ENCODE measurements at places on chromosomes 3 and 15. TPM values are rescaled to one million over a fixed set of nuclear protein-coding genes. Genes with fewer than 3 reads are reported as not detected.

DNA sequence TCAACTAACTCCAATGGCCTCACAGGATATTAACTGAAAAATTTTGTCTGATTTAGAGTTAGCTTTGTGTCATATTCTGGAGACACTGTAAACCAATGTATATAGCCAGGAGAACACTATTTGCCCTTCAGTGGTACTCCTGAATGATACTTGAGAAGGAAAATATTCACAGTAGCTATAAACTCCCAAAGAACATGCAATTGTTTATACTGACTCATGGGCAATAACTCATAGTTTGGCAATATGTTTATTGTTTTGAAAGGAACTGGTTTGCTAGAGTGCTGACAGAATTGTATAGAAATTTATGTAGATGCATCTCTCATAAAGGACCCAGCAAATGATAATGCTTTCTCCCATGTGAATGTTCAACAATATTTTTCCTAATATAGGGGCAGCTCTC, 537.6 kb downstream of the PLOD2 start:
- no peaks in the 10 kb centered on the region for H3K36me3 ChIP-seq
- no peaks in the 10 kb centered on the region for H3K4me1 ChIP-seq
- H3K4me3 ChIP-seq: no peak overlapping the region
- H3K27me3 ChIP-seq: no peaks in the 10 kb centered on the region
- no peak overlapping the region for H3K27ac ChIP-seq

GRCh38 chr15:41893422-41894250, at the start of gene SPTBN5:
SPTBN5 (minus strand) TSS chr15:41894053; CDS start chr15:41893497, 556 bp downstream.
- H3K4me1 ChIP-seq: peaks cover 20% of the 10 kb centered on the region
- peak within 1 kb of the TSS; percentile 58 for H3K4me3 ChIP-seq
- H3K27me3 ChIP-seq: no peaks in the 10 kb centered on the region
- no peaks in the 10 kb centered on the region for H3K36me3 ChIP-seq
- H3K27ac ChIP-seq: peak within 1 kb of the TSS; percentile 73

DNA sequence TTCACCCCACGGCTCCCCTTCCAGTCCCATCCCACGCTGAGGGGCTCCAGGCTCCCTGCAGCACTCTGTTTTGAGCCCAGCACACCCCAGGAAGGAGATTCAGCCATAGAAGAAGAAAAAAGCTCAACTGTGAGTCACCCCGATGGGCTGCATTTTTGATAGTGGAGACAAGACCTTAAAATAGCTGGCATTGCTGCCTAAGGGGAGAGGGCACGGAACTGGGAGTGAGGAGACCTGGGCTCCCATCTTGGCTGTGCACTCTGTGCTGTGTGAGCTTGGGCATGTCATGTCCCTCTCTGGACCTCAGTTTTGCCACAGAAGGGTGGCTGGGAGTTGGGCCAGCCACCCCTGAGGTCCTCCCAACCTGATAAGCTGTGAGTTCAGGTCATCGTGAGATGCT, 57.2 kb upstream of the SMAD6 start:
- no peaks in the 10 kb centered on the region for H3K36me3 ChIP-seq
- no peak overlapping the region for H3K4me3 ChIP-seq
- no peaks in the 10 kb centered on the region for H3K27me3 ChIP-seq

DNA sequence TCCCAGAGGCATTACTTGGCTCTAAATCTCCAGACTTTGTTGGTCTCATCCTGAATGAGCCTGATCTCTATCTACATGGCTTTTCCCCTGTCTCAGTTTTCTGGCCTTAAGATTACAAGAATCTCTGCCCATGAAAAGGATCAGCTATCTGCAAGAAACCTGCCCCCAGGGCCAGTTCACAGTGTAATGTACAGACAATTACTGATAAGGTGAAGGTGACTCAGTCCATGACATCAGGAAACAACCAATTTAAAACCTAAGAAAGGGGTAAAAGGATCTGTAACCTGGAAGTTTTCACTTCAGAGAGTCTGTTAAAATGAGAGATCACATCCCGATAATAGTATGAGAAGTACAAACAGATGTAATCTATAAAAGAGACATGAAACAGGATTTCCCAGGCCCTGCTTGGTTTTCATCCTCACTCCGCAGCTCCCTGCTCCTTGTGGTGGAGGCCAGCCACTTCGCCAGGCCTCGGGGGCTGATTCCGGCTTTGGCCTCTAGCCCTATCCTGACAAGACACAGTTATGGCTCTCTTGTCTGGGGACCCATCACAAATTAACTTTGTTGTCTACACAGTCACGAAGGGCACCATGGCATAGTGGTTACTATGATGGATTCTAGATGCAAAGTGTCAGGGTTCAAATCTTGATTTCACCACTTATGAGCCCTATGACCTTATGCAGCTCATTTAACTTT, 136.9 kb downstream of the THSD4 start:
- H3K27me3 ChIP-seq: no peaks in the 10 kb centered on the region
- no peak for DNase-seq
- H3K36me3 ChIP-seq: no peaks in the 10 kb centered on the region
- no peak overlapping the region for H3K27ac ChIP-seq

Gene GOLGA8Q
- total RNA-seq: 15.8 TPM

Gene SEMA3F
- 35.1 TPM for total RNA-seq

Gene ITPKA
- total RNA-seq: not detected

DNA sequence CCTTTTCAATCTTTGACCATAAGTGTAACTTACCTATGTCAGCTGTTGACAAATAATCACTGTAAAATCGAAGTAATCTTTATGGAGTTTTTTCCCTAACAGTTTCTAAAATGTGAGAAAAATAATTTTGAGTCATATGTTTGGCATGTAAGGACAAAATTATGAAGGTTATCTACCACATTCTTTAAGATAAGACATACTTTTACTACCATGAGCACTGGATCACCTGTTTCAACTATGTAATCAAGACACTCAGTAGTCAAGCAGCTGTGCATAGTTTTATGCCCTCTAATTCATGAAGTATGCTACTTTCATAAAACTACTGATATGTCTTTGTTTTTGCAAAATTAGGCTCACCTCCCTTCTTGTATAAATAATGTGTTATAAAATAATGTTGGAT, 12.1 kb downstream of the FGF7 start:
- H3K27ac ChIP-seq: no peak overlapping the region
- no peaks in the 10 kb centered on the region for H3K27me3 ChIP-seq
- no peak overlapping the region for H3K4me3 ChIP-seq
- H3K4me1 ChIP-seq: peaks cover 13% of the 10 kb centered on the region

Gene MON1A
- total RNA-seq: 17.4 TPM

GRCh38 chr15:49815950-49816349, 195.1 kb downstream of the DTWD1 start:
- H3K27ac ChIP-seq: no peak overlapping the region
- H3K27me3 ChIP-seq: no peaks in the 10 kb centered on the region
- H3K36me3 ChIP-seq: no peaks in the 10 kb centered on the region
- no peak overlapping the region for H3K4me3 ChIP-seq
- peaks cover 6% of the 10 kb centered on the region for H3K4me1 ChIP-seq
- DNase-seq: no peak

DNA sequence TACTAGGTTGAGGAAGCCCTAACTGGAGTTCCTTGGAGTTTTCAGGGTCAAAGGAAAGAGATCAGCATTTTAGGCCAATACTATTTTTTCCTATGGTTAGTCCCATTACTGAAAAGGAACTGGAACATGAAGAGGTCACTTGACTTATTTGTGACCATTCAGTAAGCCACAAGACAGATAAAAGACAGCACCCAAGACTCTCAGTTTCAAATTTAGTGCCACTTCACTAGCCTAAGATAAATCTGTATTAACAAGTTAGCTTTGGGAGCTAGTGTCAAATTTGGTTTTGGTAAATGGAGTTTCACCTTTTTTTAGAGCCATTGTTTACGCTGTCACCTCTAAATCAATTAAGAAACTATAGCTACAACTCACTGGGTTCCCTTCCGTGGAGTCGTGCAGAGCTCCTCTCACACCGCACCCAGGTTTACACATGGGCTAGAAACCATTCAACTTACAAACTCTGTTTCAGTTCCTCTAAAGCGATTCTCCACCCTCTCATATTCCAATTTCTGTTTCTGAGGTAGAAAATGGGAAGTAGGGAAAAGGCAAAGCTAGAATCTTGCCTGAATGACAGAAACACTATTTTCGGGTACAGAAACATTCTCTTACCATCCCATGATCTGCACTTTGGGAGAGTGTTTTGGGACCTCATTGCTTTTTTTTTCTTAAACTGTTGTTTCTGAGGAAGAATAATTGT, 14.4 kb downstream of the CCDC32 start:
- peaks cover 8% of the 10 kb centered on the region for H3K36me3 ChIP-seq
- DNase-seq: no peak
- H3K27ac ChIP-seq: no peak overlapping the region
- no peak overlapping the region for H3K4me3 ChIP-seq
- no peaks in the 10 kb centered on the region for H3K27me3 ChIP-seq

Gene ZKSCAN7
- 5.4 TPM for total RNA-seq

- no peaks in the 10 kb centered on the region for H3K36me3 ChIP-seq
- H3K27ac ChIP-seq: no peak overlapping the region
- H3K4me3 ChIP-seq: no peak overlapping the region
Measured at GRCh38 chr15:51416129-51416528, 74.7 kb downstream of the GLDN start.

DNA sequence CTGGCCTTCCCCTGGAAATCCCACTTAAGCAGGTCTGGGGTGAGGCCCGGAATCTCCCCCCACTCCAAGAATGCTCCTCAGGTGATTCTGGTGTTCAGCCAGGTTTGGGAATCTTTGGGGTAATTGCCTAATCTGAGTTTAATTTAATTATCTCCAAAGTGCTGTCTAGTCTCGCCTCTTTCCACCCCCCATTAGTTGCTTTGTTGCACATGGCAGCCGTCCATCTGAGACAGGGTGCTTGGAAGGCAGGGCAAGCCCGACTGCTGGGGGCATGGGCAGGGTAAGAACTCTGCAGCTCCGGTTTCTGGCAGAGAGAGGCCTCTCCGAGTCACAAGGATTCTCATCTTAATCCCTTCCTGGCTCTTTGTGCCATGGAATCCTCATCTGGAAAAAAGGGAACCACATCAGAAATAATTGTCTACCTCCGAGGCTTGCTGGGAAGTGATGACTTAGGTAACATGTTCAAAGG, 15.0 kb downstream of the IL17RD start:
- no peaks in the 10 kb centered on the region for H3K27me3 ChIP-seq
- H3K36me3 ChIP-seq: no peaks in the 10 kb centered on the region
- H3K4me1 ChIP-seq: peaks cover 9% of the 10 kb centered on the region
- no peak overlapping the region for H3K4me3 ChIP-seq
- DNase-seq: no peak

- no peaks in the 10 kb centered on the region for H3K36me3 ChIP-seq
- no peak for DNase-seq
- H3K27me3 ChIP-seq: no peaks in the 10 kb centered on the region
Measured at GRCh38 chr3:175434561-175434960, 575.4 kb downstream of the NAALADL2 start.

Gene IL17RE
- total RNA-seq: 5.7 TPM

- no peaks in the 10 kb centered on the region for H3K4me1 ChIP-seq
- no peak for DNase-seq
- H3K27me3 ChIP-seq: no peaks in the 10 kb centered on the region
Measured at GRCh38 chr15:77781946-77782240, 149.2 kb upstream of the LINGO1 start.

DNA sequence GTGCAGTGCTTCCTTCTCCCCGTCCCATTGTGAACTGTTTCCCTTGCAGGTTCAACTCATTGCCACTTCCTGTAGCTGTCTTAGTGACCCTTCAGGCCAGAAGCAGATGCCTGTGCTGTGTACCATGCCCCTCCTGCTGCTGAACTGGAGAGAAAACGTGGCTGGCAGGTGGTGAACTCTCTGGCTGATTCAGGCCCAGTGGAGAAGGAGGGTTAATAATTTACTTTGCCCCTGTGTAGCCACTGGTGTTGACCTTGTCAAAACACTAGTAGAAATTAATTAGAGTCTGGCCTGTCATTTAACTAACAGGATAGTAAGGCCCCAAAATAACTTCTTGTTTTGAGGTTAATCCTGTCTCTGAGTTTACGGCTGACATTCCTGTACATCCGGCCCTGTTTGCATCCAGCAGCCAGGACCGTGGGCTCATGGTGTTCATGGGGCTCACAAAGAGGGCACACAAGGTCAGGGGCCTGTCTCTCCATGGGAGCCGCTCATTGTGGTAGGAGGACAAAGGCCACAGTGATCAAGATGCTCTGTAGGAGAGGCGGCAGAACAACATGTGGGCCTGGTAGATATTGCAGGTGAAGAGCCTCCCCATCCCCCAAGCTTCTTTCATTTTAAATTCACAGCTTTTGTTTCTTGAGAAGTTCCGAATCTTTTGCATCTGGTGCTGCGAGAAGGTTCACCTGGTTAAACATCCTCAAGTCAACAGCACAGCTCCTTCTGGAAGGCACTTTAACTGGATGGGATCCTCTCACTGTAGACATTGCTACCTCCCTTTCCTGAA, 101.6 kb downstream of the CGNL1 start:
- no peak for DNase-seq
- no peaks in the 10 kb centered on the region for H3K27me3 ChIP-seq
- H3K27ac ChIP-seq: peak overlapping the region; percentile 67

Gene ADGRG7
- total RNA-seq: not detected

DNA sequence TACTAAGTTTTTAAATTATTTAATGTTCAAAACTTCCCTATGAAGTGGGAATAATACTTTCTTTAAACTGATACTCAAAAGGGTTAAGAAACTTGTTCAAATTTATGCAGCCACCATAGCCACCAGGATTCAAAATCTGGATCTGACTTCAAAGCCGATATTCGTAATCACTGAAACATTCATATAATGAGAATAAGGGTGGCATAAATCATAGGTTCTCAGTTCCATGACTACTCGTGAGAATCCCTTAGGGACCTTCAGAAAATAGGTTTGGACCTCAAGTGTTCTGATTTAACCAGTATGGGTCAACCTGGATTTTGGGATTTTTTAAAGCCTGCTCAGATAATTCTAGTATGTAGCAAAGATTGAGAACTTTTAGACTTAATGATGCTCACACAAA, 160.6 kb downstream of the RBMS3 start:
- H3K27me3 ChIP-seq: no peaks in the 10 kb centered on the region
- no peak for DNase-seq
- no peak overlapping the region for H3K27ac ChIP-seq
- H3K4me3 ChIP-seq: no peak overlapping the region

DNA sequence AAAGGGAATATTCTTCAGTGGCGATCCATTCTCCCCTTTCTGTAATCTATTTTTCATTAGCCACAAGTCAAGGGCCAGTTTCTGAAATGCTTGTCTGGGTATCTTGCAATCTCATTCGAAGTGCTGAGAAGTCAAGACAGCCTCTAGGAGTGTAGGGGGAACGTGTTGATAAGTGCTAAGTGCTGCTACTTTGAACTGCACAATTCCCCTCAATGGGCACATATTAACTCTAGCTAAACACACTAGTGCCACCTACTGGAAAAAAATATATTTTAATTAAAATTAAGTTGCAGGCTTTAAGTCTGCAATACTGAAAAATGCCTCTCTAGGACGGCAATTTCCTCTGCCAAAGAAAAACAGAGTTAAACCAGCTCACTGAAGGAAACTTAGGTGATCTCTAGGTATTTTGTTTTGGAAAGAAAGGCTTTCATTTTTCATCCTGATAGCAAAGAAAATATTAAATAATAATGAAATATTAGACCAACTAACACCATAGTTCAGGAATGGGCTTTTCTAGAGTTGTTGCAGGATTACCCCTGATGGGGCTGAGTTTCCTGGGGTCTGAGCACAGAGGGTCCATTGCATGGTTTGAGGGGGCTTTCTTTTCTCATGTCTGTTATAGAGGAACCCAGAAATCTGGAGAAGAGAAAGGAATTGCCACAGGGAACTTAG, 181.9 kb upstream of the KBTBD8 start:
- no peaks in the 10 kb centered on the region for H3K4me1 ChIP-seq
- no peak overlapping the region for H3K4me3 ChIP-seq
- no peaks in the 10 kb centered on the region for H3K36me3 ChIP-seq
- no peak overlapping the region for H3K27ac ChIP-seq

Gene LINGO1
- 4.6 TPM for total RNA-seq

- no peak overlapping the region for H3K4me3 ChIP-seq
- H3K4me1 ChIP-seq: peaks cover 79% of the 10 kb centered on the region
- no peaks in the 10 kb centered on the region for H3K27me3 ChIP-seq
- no peaks in the 10 kb centered on the region for H3K36me3 ChIP-seq
Measured at GRCh38 chr15:98901434-98902072, 106.0 kb downstream of the PGPEP1L start.

All from thoracic aorta (tissue), 2 donors.